Activated naive CD4-positive, alpha-beta T cell treated with anti-CD3 and anti-CD28 coated beads for 36 hours (primary cell): ENCODE measurements at places on chromosomes 6 and 20. TPM values are rescaled to one million over a fixed set of nuclear protein-coding genes. Genes with fewer than 3 reads are reported as not detected.
A peak's percentile ranks its signal among the peaks of the same experiment; 100 is the strongest.

Gene ITPA
- total RNA-seq = 42.1 TPM

Gene TGM3
- total RNA-seq = not detected

Gene PRSS35
- total RNA-seq = not detected

Gene ZDHHC14
- 1.2 TPM for total RNA-seq

Gene OLIG3
- not detected for total RNA-seq

Gene BTNL2
- not detected for total RNA-seq

Gene LTB
- 52.3 TPM for total RNA-seq

Gene FAM83C
- total RNA-seq = not detected

Gene TREML2
- total RNA-seq = 12.2 TPM

Gene TRDN
- not detected for total RNA-seq

DNA sequence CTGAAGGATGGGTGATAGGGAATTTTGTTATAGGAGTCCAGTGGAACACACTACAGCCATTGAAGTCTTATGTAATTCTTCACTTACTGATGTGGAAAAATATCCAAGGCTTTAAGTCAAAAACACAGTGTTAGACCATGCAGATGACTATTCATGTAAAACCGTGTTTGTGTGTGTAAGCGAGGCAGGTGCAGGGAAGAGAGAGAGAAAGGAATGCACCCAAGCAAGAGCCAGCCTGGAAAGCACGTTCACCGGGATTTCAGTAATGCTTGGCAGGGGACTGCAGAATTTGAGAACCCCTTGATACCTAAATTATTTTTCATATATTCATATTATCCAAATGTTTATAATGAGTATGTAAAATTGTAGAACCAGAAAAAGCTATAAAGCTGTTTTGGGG, 17.9 kb downstream of the RALGAPA2 start:
- DNase-seq = no peak

DNA sequence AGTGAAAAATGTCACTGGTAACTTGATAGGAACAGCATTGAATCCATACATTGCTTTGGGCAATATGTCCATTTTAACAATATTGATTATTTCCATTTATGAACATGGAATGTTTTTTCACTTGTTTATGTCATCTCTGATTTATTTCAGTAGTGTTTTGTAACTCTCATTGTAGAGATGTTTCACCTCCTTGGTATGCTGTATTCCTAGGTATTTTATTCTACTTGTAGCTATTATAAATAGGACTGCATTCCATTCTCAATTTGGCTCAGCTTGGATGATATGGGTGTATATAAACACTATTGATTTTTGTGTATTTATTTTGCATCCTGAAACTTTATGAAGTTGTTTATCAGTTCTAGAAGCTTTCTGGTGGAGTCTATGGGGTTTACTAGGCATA, 730.3 kb downstream of the DOK5 start:
- DNase-seq = no peak

- no peak for DNase-seq
Measured at GRCh38 chr6:108574457-108575141, 13.9 kb downstream of the FOXO3 start.

DNA sequence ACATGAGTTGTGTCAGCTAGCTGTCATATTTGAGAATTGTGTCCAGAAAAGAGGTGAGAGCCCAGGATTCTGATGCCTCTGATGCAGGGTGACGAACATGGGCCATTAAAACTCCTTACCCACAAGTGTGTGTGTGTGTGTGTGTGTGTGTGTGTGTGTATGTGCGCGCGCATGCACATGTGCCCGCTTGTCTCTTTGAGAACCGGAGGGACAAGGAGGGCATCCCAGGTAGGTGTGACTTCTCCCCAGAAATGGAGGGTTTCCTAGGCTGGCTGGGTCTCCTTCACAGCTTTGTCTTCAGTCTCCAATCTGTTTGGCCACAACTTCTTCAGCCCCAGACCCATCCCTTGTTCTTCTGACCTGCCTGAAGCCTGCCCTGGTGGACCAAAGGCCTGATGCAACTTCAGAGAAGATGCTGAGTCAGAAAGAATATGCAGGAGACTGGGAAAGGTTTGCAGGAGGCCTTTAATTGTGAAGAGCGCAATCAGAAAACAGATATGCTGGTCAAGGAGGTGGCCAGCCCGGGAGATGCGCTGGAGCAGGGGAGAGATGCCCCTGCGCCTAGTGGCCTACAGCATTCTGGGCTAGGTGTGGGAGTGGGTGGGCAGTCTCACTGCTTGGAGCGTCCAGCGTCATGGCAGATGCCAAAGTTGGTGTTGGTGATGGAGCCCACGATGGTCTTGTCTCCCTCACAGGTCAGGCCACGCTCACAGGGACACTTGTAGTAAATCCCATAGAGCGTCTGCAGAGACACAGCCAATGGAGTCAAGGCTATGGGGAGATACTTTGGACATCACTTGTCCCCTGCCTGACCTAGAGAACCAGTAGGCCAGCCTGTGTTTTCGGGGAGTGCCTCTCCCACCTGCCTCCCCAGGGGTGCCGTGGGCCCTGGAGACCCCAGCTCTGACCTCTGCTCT, 2.3 kb downstream of the CLPS start:
- DNase-seq = no peak

- peak; percentile 4 for DNase-seq
Measured at GRCh38 chr6:62285612-62286469, at the start of gene KHDRBS2. TSS of gene KHDRBS2 (minus strand) at chr6:62286225.

DNA sequence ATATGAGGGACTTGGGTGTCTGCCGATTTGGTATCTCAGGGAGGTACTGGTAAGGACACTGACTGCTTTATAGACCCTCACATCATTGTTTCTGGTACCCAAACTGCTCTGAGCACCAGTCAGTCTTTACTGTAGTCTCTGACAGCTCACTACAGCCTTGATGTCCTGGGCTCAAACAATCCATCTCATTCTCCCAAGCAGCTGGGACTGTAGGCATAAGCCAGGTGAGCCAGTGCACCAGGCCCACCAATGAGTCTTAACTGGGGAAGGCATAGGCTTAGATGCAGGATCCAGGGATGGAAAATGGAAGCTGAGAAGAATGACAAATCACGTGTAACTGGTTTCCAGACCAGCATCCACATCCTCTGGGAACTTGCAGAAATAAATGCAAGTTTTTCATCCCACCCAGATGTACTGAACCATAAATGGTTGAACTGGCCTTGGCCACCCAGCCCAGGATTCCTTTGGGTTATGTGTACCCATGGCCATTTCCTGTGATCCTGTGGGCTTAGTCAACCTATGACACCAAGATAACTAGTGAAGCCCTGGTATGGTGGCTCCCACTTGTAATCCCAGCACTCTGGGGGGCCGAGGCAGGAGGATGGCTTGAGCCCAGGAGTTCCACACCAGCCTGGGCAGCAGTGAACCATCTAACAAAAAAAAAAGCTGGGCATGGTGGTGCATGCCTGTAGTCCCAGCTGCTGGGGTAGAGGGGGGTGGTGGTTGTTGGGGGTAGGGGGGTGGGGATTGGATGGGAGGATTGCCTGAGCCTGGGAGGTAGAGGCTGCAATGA, 5.8 kb downstream of the TUBB start:
- peak; percentile 24 for DNase-seq

DNA sequence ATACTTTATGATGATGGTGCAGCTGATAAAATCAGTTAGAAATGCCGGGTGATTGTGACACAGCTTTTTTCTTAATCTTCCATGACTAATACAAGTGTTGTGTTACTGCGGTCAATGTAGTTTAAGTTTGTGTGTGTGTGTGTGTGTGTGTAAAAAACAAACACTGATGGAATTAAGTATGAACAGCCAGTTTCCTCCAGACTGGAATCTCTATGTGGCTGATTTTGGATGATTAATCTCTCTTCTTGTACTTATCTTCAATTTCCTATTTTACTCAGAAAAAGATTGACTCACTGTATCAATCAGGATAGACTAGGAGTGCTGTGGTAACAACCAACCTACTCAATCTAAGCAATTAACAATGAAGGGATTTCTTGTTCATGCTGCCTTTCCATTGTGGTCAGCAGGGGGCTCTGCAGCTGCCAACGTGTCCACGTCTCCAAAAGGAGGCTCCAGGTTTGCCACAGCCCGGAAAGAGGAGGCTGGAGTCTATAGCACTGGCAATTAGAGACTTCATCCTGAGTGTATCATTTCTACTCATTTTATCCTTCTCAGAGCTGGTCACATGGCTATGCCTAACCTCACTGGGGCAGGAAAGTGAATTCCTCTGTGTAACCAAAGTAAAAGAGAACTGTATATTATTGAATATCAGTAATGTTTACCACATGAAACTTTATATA, 107.7 kb downstream of the CD109 start:
- DNase-seq = peak; percentile 10

GRCh38 chr6:335572-335971, 43.3 kb downstream of the DUSP22 start:
- no peak for DNase-seq

GRCh38 chr20:9241232-9241692, 172.4 kb downstream of the PLCB4 start:
- no peak for DNase-seq

DNA sequence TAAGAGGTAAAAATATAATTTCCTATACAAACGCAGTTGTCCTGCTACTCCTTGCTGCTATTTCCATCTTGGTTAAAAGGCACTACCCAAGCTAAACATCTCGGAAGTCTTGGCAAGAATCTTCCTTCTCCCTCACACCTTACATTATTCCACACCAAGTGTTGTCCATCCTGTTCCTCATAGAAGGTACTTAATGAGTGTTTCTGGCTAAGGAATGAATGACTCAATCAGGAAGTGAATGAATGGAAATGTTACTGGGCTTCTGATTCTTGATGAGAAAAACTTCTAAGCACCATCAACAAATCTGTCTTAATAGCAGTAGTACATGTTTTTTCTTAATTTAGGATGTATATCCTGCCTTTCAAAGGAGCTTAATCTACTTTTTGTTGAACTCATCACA, 40.6 kb upstream of the RSPO3 start:
- no peak for DNase-seq

DNA sequence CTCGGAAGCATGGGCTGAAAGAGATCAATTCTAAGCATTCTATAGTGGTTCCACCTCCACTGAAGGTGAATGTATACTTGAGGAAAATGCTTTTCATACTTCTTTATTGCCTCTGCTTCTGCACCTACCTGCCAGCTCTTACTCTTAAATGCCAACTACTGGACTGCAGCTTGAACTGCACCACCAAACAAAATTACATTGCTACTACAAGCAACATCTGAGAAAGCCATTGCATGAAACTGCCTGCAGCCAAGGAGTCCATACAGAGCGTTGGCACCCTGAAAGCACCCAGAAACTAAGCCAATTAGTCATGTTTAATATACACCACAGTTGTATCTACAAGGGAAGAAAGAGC, 440.9 kb downstream of the BTBD3 start:
- no peak for DNase-seq

GRCh38 chr6:53042112-53042511, 23.1 kb upstream of the FBXO9 start:
- no peak for DNase-seq

- no peak for DNase-seq
Measured at GRCh38 chr20:38203337-38203980, 38.4 kb upstream of the TGM2 start.

- no peak for DNase-seq
Measured at GRCh38 chr6:73989428-73989827, 293.4 kb downstream of the CD109 start.

DNA sequence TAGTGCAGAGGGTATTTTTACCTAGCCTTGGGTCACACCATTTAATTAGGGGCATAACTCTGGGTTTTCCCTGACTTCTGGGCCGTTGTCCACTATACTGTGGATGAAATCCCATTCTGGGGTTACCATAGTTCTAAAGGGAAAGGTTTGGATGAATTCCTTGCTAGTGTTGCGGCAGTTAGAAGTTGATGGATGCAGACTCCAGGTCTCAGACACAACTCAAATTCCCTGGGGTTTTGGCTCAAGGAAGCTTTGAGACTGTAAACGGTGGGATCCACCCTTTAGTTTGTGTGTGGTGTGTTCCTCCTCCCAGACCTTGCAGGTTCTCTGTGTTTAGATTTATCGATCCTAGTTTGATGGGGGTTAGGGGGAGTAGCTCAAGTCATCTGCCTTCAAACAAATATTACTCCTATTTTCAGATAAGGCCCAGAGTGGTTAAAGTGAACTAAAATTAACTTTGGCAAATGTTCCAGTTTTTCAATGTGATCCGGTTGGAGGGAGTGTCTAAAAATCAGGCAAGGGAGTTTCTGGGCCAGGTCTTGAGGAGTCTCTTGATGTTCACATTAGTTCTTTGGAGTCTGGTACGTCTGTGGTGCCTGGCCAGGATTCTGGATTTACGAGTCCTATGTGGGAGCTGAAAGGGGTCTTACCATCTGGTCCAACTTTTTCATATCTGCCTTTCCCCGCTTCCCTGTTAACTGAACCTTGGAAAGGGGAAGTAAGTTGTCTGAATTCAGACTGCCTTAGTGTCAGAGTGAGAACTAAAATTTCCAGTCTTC, 1.5 kb downstream of the RALY start:
- DNase-seq = no peak

DNA sequence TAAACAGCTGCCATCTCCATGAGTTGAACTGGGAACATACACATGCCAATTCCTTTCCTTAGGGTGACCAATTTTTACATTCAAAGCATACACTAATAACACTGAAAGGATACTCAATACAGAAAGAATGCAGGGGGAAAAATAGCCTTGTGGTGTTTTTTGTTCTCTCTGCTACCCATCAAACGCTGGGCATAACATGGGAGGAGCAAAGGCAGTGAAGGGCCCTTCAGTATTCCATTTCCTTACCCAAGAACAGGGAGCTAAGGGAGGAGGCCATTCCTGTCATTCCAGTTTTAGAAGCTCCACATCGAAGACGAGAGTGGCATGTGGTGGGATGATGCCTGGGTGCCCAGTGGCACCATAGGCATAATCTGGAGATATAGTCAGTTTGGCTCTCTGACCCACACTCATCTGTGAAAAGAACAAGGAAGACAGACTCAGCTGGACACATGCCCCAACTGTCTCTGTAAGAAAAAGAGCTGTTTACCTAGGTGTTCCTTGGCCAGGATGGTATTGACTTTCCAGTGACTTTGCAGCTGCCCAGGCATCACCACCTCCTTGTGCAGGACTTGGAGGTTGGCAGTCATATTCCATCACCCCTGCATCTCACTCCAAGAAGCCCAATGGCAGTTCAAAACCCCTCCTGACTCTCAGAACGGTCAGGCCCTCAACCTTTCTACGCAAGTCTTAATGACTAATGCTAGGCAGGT, 20.9 kb downstream of the FKBP1A start:
- DNase-seq = no peak

DNA sequence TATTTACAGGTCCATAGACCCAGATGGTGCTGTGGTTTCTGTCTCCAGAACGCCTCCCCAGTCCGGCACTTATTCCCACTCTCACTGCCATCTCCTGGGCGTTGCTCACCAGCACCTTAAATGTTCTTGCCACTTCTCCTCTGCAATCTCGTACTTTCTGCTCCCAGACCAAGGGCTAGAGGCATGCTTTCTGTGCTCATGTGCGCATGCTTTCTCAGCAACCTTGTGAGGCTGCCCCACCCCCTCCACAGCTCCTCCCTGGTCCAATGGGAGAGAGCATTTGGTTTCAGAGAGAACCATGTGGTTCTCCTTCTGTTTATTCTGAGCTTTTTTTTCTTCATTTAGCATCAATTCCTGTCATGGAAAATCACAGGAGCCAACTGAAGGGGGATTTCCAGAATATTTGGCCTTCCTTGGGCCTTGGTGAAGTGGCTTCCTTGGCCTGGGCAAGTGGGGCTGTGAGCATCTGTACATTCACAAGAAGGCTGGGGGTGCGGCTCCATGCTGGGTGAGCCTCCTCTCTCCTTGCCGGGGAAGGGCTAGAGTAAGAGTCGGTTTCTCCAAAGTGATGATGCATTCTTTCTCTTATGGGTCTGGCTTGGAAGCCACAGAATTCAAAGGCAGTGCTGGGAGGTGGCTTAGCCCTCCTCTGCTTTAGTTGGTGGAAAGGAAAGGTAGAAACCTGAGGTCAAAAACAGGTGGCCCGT, 66.6 kb downstream of the PHACTR3 start:
- no peak for DNase-seq
